ENCODE measurements at places on chromosomes 4 and X.
A peak's percentile ranks its signal among the peaks of the same experiment; 100 is the strongest.

- peak; percentile 0 for DNase-seq
Measured at GRCh38 chrX:34873500-34874225, 68.9 kb upstream of the FAM47B start.

DNA sequence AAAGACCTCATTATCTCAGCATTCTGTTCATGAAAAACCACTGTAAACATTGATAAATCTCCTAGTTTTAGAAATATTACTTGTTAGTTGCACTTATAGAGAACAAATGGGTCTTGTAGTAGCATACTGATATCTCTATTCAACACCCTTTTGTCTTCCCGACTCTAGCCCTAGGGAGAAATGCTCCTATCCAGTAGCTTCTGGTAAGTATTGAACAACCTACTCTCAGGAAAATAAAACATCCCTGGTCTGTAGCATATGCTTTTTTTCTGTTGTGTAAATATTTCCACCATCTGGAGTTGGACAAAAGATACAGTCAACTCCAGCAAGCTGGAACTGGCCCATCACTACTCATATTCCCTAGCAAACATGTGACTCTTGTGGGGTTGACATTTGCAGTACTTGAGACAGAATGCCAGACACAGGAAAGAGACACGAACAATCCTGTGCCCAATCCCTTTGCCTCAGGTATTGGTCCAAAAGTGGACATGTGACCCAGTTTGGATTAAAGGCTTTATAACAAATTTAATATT, 188.2 kb downstream of the GC start:
- DNase-seq: no peak

DNA sequence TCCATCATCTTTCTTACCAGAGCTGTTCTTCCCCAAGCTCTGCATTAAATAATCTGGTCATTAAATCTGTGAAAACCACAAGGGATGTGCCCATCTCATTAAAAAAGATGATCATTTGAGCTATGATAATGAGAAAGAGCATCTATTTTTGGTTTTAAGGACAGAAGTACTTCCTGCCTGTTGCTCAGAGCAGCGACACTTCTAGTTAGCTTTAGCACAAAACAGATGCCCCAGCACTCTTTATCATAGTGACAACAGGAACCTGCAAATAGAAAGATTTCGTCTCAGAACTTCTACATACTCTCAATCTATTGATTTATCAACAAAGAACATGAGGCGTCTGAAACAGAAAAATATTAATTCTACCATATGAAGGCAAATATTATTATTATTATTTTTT, 140.1 kb downstream of the APBB2 start:
- no peak for DNase-seq

- DNase-seq: peak; percentile 27
Measured at GRCh38 chr4:16205298-16206164, 20.7 kb downstream of the TAPT1 start.

DNA sequence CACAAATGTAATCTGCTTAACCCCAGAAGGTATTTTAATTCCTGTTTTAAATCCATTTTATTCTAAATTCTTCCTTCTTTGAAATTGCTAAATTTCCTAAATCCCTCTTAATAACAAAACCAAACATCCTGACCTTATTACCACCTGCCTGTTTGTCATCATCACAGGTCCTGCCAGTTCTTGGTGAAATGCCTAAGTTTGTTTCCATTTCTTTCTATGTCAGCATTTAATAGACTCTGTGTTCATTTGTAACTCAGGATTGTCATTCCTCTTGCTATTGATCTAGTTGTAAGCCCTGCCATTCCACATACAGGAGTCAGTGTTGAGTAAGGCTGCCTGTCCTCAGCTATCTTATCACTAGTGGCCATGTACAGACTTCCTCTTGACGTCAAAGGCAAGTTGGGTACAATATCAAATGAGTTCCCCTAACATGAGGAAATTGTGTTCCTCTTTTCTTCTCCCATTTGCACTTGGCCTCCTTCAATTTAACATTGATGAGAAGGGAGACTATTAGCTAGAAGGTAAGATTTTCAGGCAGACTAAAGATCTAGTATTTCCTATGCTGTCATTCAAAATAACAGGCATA, 440.1 kb downstream of the AFF2 start:
- DNase-seq: no peak

DNA sequence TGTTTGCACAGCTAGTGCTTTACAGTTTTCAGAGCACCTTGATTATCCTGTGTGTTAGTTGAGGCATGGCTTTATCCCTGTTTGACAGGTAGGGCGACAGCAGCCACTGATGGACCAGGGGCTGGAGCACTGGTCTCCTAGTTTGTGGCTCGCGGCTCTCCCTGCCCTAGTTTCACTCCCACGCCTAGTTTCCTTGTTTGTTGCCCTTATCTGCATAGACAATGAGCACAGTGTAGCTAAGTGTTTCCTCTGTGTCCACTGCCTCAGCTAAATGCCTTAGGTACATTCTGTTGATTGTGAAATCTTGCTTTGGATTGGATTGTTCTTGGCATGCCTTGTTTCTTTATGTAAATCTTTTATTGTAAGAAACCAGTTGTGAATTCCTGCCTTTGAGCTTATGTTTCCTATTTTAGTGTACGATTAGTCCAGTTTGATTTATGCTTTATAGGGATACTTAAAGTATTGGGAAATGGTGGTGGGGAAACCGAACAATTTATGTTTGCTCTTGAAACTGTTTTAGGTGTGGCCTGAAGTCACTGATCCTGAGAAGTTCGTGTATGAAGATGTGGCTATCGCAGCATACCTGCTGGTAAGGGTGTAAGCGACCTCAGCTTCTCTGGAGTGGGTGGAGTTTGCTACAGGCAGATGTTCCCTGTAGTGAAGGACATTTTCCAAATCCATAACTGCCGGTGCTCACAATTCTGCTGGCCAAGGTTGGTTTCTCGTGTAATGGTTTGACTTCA, 11.0 kb downstream of the TRMT44 start:
- no peak for DNase-seq

- no peak for DNase-seq
Measured at GRCh38 chr4:140042634-140043033, 111.3 kb downstream of the MAML3 start.

DNA sequence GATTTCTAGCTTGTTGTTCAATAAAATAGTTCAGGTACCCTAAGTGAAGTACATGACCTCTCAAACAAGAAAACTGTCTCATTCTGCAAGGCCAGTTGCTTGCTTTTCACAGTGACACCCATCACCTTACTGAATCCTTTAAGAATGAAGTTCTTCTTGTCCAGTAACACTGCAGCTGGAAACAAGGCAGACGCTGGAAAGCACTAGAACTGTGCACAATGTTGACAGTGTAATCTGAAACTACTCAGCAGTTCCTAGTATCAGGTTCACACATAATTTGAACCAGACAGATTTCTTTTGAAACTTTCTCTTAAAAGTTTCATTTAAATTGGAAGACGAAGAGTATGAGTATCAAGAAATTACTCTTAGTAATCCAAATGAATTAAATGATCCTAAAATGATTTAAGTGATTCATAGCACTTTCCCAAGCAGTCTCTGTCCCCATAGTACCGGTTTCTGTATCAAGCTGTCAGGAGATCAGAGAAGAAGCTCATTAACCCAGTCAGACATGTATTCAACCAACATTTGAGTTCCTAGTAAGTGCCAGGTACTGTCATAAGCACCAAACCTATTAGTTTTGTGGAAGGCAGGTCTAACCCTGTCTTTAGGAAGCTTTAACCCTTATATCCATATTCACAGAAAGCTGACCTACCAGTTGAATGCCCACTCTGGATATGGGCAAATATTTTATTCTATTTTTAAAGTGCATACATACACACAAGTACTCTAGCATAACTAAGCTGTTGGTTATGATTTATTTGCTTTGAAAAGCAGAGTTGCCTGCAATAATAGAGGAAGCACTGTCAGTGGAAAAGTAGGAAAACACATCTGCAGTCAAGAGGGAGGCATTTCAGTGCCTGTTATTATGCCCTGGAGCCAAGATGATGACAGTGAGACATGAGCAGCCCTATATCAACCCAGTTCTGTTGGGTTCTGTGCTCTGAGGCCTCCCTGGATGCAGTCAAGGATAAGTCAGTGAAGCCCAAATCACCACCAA, 63.6 kb downstream of the PALLD start:
- DNase-seq: no peak

DNA sequence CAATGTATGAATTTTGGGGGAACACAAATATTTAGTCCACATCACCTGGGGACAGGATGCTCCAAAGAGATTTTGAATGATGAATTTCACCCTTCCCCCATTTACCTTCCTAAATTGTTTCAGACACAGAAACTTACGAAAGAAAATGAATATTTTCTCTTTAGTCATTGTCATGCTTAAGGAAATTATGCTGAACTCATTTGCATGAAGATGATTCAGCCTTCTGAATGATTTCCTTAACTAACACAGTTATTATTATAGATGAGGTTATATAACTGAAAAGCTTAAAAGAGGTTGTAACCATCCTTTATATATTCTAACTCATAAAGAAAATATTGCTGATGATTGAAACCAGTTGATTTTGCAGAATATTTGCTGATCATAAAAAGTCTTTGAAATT, 61.1 kb downstream of the KCNIP4 start:
- DNase-seq: no peak

DNA sequence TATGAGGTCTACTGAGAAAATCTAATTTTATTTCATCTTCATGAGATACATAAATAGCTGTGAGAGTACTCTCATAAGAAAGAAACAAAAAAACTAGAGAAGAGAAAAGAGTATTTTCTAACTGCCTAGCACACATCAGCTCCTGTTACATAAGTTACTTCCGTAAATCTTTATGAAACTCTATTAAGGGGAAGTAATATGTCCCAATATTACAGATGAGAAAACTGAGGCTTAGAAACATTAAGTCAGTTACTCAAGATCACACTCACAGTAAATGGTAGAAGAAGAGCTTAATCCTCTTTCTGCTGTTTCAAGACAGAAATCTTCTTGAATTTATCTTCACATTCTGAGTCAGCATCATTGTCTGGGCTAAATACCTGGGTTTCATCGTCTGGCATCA, 164.1 kb downstream of the DTHD1 start:
- no peak for DNase-seq

- peak; percentile 37 for DNase-seq
Measured at GRCh38 chr4:71187404-71188155, 151.2 kb upstream of the SLC4A4 start.

DNA sequence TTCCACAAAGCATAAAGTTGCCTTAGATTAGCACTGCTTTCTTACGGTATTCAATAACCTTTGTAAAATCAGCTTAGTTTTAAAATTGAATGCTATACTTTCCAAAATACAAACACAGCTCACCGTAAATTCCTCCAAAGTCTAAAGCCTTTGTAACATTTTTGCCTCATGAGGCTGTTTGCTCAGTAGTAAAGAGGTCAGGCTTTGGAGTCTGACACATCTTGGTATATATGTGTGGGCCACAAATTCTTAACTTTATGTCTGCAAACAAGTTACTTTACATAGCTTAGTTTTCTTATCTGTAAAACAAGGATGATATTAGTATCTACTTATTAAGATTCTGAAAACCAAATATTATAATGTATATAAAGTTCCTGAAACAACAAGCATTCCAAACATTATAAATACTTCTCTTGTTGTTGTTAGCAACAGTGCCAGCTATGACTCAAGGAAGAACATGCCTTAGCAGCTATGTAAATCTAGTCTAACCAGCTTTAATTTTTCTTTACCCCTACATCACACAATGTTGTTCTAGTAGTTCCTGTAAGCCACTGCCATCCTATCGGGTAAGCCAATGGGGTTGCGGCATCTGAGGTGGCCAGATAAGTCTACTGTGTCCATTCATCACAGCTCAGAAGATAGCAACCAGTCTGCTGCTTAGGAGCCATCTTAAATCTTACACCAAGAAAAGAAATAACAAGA, 709.0 kb downstream of the KLHL13 start:
- no peak for DNase-seq

DNA sequence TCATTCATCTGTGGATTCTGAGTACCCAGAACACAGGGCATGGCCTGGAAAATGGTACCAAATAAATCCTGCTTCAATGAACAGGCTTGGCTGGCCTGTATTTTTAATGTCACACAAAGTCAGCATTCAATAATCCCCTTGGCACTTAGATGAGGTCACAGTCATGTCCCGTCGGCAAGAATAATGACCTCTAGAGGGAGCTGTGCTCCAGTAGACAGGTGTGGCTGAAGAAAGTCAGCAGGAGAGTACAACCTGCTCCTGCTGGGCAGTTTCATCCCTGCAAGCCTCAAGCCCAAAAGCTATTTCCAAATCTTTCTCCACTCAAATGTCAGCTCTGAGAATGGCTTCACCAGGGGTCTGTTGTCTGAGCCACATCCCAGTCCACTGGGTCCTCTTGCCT, 404.0 kb upstream of the F9 start:
- DNase-seq: no peak

GRCh38 chr4:7655511-7656243, 220.9 kb upstream of the PSAPL1 start:
- peak; percentile 70 for DNase-seq

All from brain (organoid and tissue), 16 donors.